ENCODE measurements at places on chromosomes 1 and 21.

DNA sequence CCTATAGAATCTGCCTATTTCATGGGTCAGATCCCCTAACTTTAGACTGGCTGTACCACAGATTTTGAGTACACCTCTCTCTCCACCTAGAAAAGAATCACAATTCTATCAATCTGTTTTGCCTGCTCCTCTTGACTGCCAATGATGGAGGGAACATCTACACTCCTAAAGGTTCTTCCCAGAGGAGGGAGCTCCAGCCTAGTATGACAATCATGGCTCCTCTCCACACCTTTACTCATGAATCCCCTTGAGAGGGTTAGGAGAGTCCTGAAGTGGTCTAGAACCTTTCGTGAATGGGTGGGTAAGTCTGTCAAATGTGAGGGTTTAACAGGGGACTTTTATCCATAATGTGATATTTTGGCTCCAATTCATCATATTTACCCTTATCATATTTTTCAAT lies 48.0 kb downstream of the DNAI4 start:
- DNase-seq = no peak

GRCh38 chr1:234168061-234168724 lies 205.1 kb upstream of the COA6 start:
- DNase-seq = no peak

DNA sequence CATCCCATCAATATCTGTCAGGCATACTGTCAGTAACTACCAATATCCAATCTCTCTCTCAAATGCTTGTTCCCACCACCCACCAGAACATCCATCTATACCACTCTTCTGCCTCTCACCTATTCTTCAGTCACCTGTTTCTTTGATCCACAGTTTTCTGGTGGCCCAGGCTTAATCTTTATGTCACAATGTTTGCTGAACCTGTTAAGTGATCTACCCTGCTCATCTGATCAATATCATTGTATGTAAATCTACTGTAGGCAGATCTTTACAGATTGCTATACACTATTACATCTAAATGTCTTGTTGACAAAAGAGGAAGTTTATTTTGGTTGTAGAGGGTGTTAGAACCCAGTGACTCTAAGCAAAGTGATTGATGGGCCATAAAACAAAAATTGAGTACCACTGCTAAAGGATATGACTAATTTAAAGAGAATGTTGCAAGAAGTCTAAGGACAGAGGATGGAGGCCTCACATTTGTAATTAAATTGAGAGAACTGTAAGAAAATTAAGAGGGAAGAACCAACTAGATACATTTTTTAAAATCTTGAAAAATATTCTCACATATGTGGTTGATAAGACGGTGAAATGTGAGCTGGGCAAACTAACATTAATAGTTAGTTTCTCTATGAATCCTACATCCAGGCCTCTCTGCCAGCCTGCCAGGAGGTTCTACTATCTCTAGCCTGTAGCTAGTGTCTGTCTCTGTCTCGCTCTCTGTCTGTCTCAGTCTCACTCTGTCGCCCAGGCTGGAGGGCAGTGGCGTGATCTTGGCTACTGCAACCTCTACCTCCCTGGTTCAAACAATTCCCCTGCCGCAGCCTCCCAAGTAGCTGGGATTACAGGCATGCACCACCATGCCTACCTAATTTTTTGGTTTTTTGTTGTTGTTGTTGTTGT lies 34.1 kb downstream of the EGLN1 start:
- no peak for DNase-seq

DNA sequence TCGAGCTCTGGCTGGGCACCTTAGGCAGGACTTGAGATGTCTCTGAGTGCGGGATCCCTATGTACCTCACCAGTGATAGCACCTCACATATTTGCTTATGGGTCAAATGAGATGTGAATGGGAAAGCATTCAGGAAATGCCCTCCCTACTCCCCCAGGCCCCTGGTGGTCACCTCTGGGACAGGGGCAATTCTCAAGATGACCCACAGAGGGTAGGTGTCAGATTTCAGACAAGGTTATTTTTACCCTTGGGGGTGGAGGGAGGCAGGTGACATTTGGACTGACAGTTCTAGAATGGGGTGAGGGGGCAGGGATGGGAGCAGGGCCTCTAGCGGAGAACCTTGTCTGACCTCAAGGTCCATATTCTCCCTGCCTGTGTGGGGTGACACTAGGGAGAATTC lies 27.1 kb downstream of the ACOT11 start:
- no peak for DNase-seq

- DNase-seq = no peak
These were observed 30.7 kb upstream of the SLC19A1 start for GRCh38 chr21:45572783-45573451.

- DNase-seq = no peak
These were observed 12.9 kb upstream of the DNASE2B start for GRCh38 chr1:84385347-84385746.

DNA sequence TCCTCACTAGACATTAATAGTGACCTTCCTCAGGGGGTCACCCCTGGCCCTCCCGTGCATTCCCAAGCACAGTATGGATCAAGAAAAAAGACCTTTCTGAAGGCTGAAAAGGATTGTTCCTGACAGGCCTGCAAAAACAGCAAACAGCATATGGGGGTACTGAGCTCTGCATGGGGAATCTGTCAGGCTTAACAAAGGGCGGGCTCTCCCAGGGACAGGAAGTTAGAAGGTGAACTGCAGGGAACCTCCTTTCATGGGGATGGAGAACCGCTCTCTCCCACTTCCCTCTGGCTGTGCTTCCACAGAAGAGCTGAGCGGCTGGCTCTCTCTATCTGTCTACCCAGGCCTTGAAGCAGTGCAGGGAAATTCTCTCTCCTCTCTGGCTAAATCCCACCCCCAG lies 91.7 kb downstream of the DTL start:
- no peak for DNase-seq

DNA sequence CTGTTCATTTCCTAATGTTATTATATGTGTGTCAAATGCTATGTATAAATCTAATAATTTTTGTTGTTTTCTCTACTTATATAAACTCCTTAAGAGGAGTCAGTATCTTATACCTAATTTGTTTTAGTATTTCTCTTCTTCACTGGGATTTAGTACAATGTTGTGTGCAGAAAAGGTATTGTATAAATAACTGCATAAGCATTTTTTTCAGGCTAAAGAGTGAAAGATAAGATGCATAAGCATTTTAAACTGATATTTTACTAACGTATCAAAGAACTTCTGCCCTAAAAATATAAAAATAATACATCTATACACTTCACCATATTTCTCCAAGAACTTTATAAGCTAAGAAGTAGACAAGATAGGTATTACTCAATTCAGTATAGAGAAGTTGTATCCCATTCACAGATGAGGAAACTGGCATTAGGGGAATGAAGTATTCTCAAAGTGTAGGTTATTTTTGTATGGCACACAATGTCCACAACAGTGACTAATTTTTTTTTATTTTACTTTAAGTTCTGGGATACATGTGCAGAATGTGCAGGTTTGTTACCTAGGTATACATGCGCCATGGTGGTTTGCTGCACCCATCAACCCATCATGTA lies 59.3 kb downstream of the NUP210L start:
- no peak for DNase-seq

DNA sequence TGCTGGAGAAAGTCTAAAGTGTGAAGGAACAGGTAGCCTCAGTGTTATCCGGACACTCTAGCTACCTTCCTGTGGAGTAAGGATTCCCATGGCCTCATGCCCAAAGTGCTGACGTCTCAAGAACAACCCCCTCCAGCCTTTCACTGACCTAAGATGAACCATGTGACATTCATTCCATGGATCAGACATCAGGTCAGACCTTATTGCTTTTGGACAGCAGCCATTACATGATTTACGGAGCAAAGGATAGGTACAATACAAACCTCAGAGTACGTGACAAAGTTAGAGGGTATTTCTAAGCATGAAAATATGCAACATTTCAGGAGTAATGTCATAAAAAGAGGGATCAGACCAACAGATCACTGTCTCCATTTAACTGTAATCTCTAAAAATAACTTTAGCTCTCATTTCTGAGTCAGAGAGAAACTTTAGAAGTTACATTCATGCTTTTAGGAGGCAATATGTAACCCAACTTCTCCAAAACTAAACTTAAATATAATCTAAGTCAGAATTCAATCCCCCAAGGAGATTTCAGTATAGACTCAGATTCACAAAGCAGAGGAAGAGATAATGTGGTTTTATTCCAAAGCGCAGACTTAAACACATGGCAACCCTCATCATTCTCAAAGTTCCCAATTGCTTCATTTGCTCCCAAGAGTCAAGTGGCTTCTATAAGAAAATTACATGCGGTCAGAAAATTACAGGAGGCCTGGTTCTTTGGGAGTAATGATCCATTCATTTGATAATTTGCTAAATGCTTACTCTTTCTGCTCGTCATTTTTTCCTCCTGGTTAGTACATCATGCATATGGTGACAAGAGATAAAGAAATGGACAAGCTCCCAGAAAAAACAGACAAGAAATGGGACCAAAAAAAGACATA lies 280.4 kb downstream of the SETD4 start:
- DNase-seq = no peak

GRCh38 chr1:170959385-170959784 lies 24.1 kb downstream of the MROH9 start:
- no peak for DNase-seq

DNA sequence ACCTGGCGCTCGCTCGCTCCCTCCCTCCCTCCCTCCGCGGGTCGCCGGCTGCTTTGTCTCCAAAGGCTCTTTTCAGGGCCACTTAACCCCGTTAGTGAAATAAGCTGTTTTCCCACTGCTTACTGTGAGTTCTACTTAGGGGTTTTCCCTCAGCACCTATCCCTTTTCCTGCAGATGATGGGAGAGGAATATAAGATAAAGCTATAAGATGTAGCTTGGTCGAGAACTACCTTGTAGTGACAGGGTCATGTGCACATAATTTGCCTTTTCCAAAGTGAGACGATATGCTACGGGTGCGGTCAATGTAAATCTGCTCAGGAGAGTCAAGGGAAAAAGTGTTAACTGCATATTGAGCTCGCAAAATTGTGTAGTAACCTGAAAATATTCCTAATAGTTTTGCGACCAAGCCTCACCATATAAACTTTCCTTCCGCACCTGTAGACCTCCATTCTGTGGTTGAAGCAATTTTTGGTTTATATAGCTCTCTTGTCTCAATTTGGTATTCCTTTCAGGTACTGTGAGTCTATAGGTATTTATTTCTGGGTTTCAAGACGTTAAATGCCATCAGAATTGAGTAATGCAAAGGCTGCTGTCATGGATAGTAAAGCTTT lies 55.8 kb upstream of the BOLA1 start:
- no peak for DNase-seq

GRCh38 chr21:22352088-22352487 lies 1353.9 kb downstream of the NCAM2 start:
- no peak for DNase-seq

- no peak for DNase-seq
These were observed 182.4 kb downstream of the DISC1 start for GRCh38 chr1:231808990-231809389.

DNA sequence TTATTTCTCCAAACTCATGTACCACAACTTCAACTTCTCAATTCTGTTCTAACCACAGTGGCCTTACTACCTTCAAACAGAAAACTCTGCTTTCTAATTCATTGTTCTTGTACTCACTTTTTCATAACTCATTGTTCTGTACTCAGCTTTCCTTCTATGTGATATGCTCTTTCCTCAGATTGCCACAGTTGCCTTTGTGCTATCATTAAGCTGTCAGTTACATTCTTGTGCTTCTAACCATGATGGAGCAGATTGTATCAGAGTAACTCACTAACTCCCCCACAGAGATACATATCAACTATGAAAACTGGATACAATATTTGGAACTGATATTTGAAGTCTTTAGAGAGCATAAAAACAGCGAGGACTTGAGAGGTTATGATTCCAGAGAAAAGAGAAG lies 1213.7 kb downstream of the KCNT2 start:
- DNase-seq = no peak

DNA sequence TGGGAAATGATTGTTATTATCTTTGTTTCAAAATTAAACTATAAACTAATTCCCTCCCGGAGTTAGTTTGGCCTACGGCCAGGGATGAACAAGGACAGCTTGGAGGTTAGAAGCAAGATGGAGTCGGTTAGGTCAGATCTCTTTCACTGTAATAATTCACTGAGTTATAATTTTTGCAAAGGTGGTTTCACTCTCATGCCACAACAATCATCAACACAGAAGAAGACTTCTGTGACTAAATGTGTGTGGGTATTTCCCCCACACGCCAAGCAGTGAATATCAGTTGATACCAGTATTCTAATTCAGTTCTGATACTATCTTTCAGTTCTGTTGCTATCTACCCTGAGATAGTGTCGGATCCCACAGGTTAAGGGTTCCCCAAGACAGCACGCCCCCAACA lies 215.1 kb downstream of the S1PR1 start:
- DNase-seq = no peak

DNA sequence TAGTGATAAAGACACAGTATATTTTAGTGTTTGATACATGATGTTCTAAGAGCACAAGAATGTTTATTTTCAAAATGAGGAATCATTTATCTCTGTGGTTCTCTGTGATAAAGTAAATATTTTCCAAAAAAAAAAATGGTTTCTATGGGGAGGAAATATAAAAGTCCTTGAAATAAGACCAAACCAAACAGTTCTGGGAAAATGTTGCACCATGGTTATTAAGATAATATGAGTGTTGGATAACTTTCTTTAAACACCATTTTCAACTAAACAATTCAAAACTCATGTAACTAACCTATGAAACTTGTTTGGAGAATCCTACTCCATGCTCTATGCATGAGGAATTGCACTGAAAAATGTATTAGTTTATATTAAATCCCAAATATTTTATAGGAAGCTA lies 184.6 kb downstream of the KCNT2 start:
- DNase-seq = no peak
